ENCODE measurements at places on chromosomes 1 and 21. TPM values are rescaled to one million over a fixed set of nuclear protein-coding genes. Genes with fewer than 3 reads are reported as not detected.

- no peak for DNase-seq
These were observed 36.4 kb upstream of the TARBP1 start for GRCh38 chr1:234515411-234515810.

DNA sequence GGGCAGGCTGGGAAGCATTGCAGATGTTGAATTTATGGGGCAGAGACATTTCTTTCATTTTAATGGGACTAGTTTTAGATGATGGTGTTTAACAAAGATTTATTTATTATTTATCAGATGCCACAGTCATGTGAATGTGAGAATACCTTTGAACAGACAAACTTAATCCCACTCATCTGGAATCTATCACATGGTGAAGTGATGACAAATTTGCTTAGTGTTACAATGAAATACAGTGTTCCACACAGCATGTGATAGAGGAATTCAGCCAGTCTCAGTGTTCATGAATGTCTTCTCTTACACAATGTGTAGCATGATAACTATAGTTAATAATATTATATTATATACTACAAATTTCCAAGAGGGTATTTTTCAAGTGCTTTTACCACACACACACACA, 1361.7 kb upstream of the B3GALT2 start:
- DNase-seq, result no peak

GRCh38 chr1:73943270-73943669, 254.7 kb downstream of the LRRIQ3 start:
- DNase-seq, result no peak

The NBPF15 gene
- 30.5 TPM for total RNA-seq
